ENCODE measurements at places on chromosomes 2 and 18. TPM values are rescaled to one million over a fixed set of nuclear protein-coding genes. Genes with fewer than 3 reads are reported as not detected.
A peak's percentile ranks its signal among the peaks of the same experiment; 100 is the strongest.

Gene KIF1A
- total RNA-seq, result 123 TPM

Gene ARHGAP25
- 21.6 TPM for total RNA-seq

Gene RAB27B
- 0.62 TPM for total RNA-seq

Gene SLC4A3
- 6.7 TPM for total RNA-seq

Gene KLHL30
- total RNA-seq, result 1.1 TPM

Gene LAMA1
- total RNA-seq, result 2.0 TPM

Gene SPP2
- total RNA-seq, result not detected

Gene COL4A3
- total RNA-seq, result 7.0 TPM

Gene GPR17
- total RNA-seq, result 4.6 TPM

- no peak for DNase-seq
These were observed 88.1 kb upstream of the MAP4K4 start for GRCh38 chr2:101609433-101609832.

DNA sequence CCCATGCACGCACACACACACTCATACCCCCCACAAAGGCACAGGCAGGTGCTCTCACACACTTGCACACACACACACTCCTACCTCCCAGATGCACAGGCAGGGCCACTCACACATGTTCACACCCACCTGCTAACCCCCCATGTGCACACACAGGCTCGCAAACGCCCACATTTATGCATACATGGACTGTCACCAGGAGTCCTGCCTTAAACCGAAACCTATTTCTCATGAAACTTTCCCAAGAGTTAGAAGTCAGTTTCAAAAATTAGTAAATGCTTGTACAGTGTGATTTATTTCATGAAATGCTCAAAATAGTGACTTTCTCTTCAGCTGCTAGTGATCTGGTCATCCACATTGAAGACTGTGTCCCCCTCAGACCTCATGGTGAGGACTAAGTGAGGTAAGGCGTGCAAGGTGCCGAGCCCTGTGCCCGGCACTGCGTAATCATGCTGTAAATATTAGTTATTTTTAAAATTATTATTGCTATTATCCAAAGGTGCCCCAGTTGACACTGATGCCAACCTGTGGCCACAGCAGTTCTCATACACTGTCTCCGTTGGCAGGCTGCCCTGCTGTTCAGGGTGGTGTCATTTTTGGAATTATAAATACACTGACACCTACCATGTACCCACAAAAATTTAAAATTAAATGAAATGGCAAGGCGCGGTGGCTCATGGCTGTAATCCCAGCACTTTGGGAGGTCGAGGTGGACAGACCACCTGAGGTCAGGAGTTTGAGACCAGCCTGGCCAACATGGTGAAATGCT lies 12.4 kb downstream of the CNNM4 start:
- no peak for DNase-seq

GRCh38 chr2:220811952-220812570 lies 760.0 kb downstream of the EPHA4 start:
- no peak for DNase-seq

DNA sequence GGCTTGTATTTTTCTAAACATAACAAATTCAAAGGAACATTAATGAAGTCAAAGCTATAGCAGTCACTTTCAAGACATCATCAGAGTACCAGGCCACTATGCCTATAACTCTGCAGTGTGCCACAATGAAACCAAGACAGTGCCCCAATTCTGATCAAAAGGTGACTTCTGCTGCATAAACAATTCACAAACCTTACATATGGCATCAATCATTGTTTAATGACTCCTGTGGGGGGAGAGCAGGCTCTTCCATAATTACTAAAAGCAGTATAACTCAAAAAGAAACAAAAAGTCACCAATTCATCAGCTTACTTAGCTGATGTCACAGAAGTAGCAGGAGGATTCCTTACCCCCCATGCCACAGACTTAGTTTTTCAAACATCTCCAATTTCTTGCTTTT lies 15.5 kb downstream of the LPIN2 start:
- DNase-seq, result no peak

GRCh38 chr2:30493440-30493839 lies 46.4 kb downstream of the LCLAT1 start:
- no peak for DNase-seq

GRCh38 chr2:212242724-212243123 lies 295.9 kb downstream of the ERBB4 start:
- DNase-seq, result no peak

DNA sequence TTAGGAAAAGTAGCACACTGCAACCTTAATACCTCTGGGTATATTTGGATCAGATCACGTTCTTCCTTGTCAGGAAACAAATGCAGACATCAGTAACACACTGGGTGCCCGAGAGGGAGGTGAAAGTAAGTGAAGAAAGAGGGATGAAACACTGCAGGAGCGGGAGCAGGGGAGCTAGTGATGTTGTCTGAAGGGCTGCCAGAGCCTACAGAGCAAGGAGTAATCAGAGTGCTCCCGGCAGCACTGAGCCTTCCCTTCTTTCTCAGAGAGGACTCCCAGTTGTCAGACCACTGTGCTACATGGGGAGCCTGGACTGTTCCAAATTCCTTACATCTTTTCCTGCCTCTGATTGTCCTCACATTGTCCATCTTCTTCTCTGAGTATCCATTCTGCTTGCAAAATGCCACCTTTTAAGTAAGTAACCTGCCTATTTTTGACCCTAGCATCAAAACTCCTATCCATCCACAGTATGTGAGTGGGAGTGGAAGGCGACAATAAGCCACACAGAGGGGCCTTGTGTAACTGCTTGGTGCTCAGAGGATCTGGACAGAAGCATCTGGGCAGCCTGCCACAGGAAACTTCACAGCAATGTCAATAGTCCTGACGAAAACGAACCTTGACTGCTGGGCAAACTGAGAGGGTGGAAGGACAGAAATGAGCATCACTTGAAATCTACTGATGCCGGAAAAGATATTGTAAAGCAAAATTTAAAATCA lies 10.8 kb upstream of the NAB1 start:
- DNase-seq, result peak; percentile 76

DNA sequence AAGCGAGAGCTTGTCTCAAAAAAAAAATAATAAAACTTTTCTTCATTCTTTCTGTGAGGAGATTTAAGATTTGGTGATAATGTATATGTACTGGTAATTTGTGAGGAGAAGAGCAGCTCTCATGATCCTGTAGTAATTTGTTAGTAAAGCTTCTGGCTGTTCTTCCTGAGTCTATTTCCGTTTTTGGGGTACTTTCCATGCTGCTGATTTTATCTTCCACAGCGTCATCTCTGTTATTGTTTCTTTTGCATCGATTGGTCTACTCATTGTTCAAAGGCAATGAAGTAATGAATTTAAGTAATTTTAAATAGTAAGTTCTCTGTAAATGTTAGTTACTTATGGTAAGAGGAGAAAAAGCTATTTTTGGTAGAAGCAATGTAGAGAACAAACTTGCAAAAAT lies 12.0 kb downstream of the NDUFAF7 start:
- DNase-seq, result no peak

DNA sequence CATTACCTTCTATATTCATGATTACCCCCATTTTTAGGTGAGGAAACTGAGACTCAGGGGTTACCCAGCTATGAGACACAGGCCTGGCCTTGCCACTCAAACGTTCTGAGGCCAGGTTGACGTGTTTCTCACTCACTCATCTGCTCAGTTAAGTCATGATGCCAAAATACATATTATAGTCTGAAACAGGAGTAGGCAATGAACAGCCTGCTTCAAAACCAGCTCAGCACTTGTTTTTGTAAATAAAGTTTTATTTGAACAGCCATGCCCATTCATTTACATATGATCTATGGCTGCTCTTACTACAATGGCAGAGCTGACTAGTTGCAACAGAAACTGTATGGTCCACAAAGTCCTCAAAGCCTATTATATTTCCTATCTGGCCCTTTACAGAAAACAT lies 74.1 kb upstream of the SMAD2 start:
- DNase-seq, result no peak

GRCh38 chr2:213669657-213670056 lies 385.4 kb downstream of the SPAG16 start:
- no peak for DNase-seq

DNA sequence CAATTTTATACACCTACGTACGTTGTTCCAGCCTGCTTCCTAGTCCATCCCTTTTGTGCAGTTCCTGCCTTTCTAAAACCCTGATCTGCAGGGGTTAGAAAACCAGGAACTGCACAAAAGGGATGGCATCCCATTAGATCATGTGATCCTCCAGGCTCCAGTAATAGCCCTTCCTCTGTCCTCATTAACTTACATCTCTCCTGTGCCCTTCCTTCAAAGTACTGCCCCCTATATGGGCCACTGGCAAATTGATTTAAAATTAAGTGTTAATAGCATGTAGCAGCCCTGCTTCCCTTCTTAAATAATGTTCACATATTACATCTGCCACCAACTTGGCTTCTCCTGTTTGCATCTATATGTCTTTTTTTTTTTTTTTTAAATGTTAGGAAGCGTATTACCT lies 61.3 kb upstream of the NXPH2 start:
- DNase-seq, result no peak

DNA sequence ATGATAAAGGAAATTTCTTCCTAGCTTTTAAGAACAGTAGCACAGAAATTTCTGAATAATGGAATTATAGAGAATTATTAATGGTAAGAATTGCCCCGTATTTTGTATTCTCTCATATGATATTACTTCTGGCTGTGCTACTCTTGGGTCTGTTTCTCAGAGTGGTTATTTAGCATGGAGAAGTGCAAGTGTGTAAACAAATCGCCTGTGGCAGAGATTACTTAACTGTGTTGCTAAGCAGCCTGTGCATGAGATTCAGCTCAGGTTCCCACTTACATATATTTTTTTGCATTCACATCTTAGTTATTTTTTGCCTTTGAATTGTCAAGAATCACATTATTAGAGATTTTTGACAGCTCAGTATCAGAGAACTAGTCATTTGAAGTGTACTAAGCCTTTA lies 80.1 kb upstream of the NFATC1 start:
- no peak for DNase-seq

- DNase-seq, result no peak
These were observed 616 bp upstream of the RBMS1 start for GRCh38 chr2:160494201-160494644.

GRCh38 chr2:37325625-37326071 lies 1.0 kb upstream of the PRKD3 start:
- DNase-seq, result no peak

- no peak for DNase-seq
These were observed 1.8 kb upstream of the FRZB start for GRCh38 chr2:182868054-182868796.

DNA sequence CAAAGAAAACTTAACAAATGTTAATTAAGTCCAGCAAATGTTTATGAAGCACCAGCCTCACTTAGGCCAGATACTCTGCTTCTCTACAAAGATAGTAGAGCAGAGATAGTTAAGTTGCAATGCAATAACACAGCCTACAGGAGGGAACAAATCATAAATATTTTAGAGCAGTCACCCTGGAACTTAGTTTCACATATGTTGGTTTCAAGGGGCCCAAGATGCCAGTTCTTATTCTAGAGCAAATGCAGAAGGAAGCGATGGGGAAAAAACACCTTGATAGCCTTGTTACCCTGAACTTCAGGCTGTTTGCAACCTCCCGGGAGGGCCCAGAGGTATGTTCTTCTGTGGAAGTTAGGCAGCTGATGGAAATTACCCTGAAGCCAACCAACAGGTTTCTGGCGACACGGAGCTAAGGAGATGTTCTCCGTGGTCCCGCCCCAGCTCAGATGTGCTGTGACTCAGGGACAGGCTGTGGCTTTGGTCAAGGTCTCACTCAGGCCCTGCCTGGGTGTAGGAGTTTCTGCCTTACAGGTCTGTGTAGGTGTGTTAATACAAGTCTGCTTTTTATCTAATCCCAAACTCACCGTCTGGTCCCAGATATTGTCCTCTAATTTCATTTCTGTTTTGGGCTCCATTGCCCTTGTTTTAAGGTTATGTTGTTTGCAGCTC lies 3.8 kb downstream of the CTIF start:
- DNase-seq, result no peak

DNA sequence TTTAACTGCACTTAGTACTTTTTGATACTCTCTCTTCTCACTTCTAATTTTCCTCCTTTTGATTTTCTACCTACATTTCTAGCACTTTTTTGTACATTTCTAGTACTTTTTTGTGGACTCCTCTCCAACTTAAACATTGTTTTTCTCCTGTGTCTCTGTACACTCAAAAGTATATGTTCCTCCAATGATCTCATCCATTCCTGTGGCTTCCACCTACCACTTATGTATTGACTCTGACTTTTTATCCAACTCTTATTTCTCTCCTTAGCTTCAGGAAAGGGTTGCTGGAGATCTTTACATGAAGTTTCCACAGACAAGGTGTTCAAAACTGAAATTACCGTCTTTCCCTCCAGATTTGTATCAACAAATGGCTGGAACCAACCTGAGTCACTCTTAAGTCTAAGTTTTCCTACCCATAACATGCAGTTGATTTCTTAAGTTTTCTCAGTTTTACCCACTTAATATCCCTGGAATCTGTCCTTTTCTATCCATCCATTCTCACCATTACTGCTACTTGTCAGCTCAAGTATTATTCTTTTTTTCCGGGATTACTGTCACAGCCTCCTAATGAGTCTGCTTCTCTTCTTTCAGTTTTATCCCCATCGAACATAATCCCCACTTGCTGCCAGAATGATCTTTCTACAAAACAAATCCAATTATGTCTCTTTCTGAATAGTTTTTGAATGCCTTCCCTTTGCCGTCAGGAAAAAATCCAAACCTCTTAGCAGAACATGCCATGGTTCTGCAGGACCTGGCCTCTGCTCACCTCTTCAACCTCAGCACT lies 22.6 kb upstream of the PELI1 start:
- DNase-seq, result no peak

DNA sequence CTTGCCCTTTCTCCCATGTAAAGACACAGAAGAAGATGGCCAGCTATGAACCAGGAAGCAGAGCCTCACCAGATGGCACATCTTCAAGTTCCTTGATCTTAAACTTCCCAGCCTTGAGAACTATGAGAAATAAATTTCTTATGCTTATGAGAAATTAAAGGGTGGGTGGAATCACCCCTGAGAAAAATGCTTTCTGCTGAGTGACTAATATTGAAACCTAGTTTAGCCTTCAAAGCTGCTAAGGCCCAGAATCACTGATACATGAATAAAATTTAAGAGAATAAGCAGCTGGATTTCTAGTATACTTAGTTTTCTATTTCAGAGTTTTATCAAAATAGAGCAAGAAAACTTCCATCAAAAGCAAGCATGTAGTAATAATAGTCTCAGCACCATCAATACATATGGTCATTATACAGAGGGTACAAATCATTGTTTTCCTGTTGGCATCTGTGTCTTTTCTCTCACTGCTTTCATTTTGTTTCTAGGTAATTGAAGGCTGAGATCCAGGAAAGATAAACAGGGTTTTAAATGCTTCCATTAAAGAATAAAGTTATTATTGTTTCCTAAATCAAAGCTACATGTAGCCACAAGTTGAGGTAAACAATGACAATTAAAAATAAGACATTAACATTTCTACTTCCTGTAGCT lies 53.3 kb upstream of the COL5A2 start:
- no peak for DNase-seq

GRCh38 chr2:127735537-127736399 lies 34.5 kb downstream of the SFT2D3 start:
- DNase-seq, result no peak

- DNase-seq, result no peak
These were observed 101.6 kb upstream of the RIOK3 start for GRCh38 chr18:23351521-23351920.

DNA sequence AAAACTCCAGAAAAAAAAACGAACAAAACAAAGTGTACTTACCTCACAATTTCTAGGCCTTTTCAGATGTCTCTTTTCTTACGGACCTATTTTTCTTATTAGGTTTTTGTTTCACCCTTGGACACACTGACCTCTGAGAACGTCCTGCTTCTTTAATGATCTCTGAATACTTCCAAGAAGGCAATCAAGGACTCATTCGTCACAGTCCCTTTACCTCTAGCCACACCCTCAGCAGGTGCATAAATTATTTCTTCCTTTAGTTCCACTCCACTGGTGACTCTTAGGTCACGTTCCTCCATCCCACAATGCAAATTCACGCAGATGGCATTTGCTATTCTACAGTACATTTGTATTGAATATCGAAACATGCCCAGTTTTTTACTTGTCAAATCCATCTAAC lies 21.9 kb downstream of the PELI1 start:
- DNase-seq, result no peak

All from sciatic nerve (tissue), 2 donors.